ENCODE measurements at places on chromosomes 6 and 20.

DNA sequence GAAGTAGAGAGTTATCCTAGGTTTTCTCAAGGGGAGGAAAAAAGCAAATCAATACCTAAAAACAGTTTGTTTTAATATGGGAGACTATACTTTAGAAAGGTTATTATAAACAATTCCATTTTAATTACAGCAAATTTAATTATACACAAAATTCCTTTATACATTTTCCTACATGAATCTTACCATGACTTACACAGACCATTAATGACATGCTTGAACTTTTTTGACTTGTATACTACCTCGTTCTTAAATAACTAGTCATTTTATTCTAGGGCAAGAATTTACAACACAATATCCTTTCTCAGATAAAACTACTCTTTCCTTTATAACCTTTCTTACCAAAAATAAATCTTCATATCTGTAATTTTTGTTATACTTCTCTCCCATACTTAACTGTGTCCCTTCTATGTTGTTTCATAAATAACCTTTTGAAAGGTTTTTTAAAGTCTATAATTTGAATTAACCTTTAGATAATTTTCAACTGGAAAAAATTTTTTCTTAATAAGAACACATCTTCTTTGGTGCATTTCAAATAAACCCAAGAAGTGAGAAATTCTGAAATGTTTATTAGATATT is 729.4 kb downstream of the TENT5A start:
- no peak for DNase-seq

- no peak for DNase-seq
These were observed 23.0 kb upstream of the NAA20 start for GRCh38 chr20:19993958-19994669.

GRCh38 chr6:156954191-156954590 is 177.0 kb downstream of the ARID1B start:
- no peak for DNase-seq

GRCh38 chr20:4533368-4534133 is 188.2 kb upstream of the PRND start:
- DNase-seq: no peak

- no peak for DNase-seq
These were observed 8.7 kb downstream of the PLCG1 start for GRCh38 chr20:41145821-41146620.

- no peak for DNase-seq
These were observed 60.9 kb upstream of the DEFB112 start for GRCh38 chr6:50110587-50110986.

- DNase-seq: no peak
These were observed 49.9 kb downstream of the CLIC5 start for GRCh38 chr6:45965792-45966191.

GRCh38 chr20:45362804-45363610 is at the start of gene SYS1:
Gene SYS1, plus strand, starts transcription at chr20:45363156. Its CDS starts 376 bp downstream, at chr20:45363532.
- DNase-seq: peak; percentile 99

DNA sequence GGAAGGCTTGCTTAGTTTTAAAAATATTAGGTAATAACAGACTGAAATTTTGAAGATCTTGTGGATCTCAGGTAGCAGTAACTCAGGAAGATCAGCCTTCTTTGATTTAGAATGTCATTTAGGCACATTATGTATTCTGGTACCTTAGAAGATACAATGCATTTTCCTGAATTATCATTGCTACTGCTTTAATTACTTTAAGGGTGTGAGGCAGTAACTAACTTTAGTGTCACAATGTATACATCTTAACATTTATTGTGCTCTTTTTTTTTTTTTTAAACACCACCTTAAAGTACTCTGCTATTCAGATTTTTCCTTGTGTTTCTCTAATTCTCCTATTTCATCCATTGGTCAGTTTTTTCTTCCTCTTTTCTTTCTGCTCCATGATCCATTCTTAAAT is 13.3 kb downstream of the MAPK14 start:
- DNase-seq: no peak

DNA sequence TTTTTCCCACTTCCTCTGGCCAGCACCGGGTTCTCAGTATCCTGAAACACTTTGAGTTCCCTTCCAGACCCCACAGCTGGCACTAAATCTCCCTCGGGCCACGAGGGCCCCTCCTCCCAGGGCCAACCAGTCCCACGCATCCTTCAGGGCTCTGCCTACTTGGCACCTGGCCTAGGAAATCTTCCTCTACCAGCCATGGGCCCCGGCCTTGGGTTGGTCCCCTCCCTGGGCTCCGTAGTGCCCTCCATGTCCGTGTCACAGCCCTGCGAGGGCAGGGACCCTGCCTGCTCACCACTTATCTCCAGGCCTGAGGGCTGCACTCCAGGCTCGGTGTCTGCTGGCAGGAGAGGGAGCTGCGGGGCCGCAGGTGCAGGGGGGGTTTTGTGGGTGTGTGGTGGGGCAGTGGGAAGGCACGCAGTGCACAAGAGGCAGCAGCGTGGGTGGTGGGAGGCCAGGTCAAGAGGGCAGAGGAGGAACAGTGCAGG is 48.8 kb upstream of the CDH22 start:
- no peak for DNase-seq

DNA sequence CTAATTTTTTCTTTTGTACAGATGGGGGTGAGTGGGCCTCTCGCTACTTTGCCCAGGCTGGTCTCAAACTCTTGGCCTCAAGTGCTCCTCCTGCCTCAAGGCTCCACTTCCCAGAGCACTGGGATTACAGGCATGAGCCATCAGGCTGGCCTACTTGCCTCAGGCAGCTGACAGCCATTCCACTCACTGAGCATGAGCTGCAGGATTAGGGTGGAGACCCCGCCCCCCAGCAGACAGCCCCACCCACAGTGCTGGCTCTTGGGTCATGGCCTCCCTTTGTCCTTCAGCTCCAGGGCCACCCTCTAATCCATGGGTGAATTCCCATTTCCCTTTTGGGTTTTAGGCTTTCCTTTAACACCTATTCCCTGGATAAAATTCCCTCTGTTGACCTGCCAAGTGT is 82.1 kb downstream of the BFSP1 start:
- DNase-seq: no peak

DNA sequence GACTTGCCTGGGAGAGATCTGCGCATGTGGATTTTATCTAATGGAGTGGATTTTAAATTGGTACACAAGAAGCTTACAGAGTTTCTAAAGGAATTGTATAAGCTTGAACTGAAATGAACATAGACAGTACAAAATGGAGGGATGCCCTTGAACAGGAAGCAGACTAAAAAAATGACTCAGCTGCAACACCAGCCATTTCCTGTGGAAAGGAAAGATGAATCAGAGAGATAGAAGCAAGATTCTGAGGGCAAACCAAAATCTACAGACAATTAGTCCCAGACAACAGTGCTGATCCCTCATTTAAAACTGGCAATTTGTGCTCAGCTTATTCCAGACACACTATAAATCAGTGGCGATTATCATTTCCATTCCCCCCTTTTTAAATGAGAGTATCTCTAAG is 114.6 kb upstream of the TCF21 start:
- DNase-seq: no peak

DNA sequence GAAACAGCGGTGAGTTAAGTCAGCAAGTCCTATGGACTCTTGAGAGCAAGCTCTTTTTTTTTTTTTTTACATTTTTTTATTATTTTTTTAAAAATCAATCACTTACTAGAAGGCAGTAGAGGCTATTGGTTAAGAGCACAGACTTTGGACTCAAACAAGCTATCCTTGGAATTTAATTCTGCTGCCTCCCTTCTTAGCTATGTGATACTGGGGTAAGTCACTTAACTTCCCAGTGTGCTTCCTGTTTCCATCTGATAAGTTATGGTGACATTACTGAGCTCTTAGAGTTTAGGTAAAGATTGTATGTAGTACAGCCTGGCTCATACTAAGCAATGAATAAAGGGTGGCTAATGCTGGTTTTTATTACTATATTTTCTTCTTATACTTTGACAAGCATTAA is 770.5 kb upstream of the FLRT3 start:
- no peak for DNase-seq

- DNase-seq: no peak
These were observed 33.1 kb upstream of the ASF1A start for GRCh38 chr6:118860880-118861279.

GRCh38 chr20:2535711-2536559 is 438 bp upstream of the TMC2 start:
- no peak for DNase-seq

DNA sequence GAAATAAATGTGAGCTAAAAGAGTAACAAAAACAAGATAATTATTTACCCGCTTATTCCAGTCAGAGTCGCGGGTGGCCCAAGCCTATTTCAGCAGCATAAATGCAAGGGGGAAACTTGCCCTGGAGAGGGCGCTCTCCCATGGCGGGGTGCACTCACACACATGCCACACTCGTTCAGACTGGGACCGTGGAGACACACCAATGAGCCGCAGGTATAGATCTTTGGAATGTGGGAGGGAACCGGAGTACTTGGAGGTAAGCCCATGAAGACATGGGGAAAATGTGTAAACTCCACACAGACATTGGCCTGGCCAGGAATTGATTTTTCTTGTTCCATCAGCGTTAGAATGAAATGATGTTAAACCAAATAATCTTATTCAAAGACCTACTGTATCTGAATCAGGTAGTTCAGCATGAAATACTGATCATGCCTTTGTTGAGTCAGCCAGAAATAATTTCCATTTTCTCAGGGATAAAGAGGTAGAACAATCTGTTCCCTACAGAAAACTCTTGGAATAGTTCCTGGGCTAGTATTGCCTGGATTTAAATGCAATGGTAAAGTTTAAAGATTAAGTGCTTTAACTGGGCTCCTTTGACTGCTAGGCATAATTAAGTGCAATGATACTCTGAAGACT is 191.5 kb downstream of the MCHR2 start:
- no peak for DNase-seq

DNA sequence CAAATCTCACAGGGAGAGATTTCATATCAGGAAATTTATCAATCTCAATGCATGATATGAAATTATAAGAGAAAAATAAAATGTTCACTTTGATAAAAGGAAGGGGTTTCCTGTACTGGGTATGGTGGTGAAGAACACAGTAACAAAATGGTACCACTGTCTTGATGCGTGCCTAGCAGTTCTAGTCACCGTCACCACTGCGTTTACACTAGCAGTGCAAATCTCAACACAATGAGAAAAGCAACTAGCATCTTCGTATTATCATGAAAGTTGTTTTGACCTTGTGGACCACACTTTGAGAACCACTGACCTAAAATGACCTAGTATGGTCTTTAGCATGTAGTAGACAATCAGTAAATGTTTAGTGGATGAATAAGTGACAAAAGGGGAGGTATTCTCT is 68.4 kb upstream of the ADGRF4 start:
- DNase-seq: no peak

DNA sequence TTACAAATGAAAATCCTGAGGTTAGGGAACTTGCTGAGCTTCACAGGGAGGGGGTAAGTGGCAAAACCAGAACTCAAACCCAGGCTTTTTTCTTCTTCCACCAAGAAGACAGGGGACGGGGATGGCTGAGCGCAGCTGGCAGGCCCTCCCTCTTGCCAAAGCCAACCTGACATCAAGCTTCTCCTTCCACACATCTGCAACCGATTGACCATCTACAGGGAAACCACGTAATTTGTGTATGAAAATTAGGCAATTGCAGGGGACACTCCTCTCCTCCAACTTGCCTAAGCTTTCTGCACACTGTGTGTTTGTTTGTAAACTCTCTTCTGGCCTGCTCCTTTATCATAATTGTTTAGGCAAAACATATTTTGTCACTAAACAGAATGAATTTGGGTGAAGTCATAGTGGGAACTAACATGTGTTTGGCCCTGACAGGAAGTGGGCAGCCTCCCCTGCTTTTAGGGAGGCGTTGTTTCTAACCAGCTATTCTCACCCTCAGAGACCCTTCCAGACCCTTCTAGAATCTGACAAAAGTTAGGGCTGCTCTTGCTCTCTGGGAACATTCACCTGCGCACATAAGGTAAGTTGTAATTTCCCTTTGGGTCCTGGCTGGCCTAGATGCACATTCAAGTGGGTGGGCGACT is 18.9 kb downstream of the ZNF831 start:
- DNase-seq: no peak

DNA sequence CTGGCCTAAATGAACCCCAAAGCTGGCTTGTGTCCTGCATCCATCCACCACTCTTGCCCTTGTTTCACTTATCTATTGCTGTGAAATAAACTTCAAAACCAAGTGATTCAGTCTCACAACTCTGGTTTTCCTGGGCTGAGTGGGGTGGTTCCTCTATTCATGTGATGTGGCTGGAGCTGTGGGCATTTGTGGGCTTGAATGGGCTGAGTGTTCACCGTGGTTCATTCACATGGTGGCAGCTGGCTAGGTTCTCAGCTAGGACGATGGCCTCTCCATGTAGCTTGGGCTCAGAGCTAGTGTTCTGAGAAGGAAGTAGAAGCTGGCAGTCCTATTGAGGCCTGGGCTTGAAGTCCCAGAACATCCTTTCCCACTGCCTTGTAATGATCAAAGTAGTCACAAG is 30.4 kb downstream of the FKBP1A start:
- DNase-seq: no peak

DNA sequence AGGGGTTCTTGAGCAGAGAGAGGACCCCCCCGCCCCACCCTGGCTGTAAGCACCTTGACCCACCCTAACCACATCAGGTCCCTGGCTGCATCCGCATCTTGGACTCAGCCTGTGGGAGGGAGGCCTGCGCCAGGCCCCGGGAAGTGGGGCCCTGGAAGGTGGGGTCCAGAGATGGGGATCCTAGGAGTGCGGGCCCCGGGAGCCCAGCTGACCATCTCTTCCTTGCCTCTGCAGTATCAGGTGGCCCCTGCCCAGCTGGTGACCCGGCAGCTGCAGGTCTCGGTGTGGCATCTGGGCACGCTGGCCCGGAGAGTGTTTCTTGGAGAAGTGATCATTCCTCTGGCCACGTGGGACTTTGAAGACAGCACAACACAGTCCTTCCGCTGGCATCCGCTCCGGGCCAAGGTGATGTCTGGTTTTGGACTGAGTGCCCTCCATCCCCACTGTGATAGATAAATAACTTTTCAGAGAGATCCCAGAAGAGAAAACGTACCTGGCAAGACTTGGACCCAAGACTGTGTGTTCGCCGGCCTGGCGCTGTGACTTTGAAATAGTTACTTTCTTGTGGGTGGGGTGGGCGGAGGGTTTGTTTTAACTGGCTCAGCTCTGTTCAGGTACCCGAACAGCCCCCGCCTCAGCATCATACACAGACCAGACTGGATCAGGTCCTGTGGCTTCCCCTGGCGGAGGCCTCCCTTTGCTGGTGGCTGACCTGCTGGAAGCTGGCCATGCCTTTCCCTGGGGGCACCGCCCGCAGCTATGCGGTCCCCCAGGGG is 62.0 kb downstream of the EZR start:
- no peak for DNase-seq

DNA sequence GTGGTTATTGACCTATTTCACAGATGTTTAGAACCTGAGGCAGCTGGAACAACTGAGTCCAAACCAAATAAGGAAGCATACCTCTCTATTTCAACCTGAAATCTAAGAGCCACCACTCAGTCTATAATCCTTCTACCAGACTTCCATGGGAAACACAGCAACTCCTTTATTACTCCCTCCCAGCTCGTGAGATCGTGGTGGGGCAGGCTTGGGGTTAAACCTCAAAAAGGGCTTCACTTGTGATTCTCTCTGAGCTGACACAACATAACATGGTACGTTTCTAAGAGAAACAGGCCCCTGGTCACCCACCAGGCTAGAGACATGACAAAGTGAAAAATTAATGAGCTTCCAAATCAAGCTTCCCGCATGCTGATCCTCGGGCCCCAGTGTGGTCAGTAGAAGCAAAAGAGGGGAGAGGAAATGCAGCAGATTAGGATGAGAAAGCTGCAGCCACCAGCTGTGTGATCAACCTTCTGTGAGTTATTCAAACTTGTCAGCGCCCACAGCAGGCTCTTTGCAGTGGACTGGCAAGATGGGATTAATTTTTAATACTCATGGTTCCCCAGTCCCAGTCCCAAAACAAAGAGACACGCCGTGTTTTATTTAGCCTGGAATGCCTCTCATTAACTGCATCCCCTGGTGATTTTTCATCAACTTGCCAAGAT is 9.3 kb downstream of the PKHD1 start:
- no peak for DNase-seq

- DNase-seq: no peak
These were observed 26.9 kb downstream of the MUC22 start for GRCh38 chr6:31037169-31037568.
